ENCODE measurements at places on chromosomes 16 and 17.

DNA sequence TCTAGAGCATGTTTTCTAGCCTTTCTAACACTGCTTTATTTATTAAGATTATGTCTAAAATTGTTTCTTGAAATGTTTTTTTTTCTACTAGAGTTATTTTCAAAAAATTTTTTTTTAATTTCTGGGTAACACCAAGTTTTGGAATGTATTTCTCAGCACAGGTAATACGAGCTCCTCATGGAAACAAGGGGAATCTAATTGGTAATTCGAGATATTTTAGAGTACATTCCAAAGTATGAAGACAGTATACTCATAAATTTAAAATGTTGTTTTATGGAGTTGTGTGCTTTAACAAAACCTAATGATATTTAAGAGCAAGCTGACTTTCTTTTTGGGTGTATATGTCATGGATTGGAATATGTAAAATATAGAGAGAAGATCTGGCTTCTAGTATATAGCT is 42.4 kb downstream of the OMG start:
- no peak for DNase-seq

DNA sequence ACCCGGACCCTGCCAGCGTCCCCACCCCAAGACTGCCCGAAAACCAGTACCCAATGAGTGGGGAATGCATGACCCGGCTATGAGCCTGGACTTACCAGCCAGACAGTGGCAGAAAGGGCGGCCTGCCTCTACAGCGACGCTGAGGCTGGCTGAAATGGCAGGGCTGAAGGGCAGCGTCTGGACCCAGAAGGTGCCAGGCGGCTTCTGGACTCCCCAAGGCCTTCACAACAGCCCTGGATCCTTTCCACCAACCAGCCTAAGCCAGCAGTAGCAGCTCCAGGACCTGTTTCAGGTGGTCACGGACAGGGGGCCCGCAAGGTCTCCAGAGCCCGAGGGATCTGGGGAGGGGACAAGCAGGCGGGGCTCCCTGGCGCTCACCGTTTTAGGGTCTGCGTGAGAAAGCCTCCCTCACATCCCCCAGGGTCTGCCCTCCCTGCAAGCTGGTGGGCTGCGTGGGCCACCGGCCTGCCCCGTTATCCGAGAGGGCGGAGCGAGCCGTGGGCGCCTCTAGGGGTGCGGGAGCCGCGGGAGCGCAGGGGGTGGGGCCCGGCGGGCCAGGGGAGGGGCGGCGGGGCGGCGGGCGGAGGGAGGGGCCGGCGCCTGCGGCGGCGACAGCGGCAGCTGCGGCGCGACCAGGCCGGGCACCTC is at the start of gene RIPOR1:
Gene RIPOR1 (plus strand): TSS at position 608 of the 648 bp plus-strand sequence. CDS start 9,618 bp downstream, outside the sequence.
- DNase-seq, result peak; percentile 70

DNA sequence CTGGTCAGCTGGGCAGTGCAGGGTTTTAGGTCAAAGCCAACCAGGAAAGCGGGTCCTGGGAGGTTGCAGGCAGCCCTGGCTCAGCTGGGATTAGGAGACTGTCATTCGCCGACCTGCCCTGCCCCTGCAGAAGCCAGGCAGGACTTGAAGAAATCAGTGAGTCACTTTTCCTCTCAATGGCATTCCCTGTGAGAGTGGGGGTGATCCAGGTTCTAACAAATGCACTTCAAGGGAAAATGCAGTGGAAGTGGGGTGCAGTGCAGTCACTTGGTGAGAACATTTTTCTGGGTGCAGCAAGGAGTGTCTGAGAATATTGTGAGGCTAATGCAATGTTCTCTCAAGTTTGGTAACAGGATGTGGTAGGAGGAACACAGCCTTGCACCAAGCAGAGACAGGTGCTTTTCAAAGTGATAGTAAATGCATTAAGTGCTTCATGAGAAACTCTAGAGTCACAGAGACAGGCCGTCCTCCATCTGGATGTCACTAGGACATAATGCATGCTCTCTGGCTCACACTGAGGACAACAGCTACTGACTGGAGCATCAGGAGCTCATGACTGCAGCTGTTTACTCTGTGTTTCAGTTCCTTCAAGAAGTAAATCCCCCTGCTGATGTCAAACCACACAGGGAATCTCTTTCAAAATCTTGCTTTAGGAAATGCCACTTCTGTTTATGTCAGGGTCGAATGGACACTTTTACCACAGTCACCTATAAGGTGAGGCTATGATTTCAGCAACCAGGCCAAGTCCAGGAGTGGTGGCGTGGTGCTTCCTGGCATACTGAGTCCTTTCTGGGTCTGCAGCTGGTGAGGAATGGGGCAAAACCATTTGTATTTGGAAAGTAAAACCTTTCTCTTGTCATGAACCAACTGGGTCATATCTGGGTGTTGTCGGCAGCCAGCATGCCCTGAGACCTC is 16.7 kb downstream of the CDK5R1 start:
- DNase-seq, result peak; percentile 57

- DNase-seq, result peak; percentile 60
These were observed 57.7 kb upstream of the RBFOX3 start for GRCh38 chr17:79668344-79669250.

GRCh38 chr16:28217326-28217725 is 5.6 kb upstream of the XPO6 start:
- no peak for DNase-seq

- DNase-seq, result peak; percentile 96
These were observed at the start of gene CDC42EP4 for GRCh38 chr17:73311781-73312641. CDC42EP4 (minus strand) TSS chr17:73312001; CDS start chr17:73286500, 25,501 bp downstream.

- DNase-seq, result no peak
These were observed 470.6 kb downstream of the TOX3 start for GRCh38 chr16:52076332-52076731.

- no peak for DNase-seq
These were observed 46.5 kb upstream of the GINS3 start for GRCh38 chr16:58345574-58346354.

DNA sequence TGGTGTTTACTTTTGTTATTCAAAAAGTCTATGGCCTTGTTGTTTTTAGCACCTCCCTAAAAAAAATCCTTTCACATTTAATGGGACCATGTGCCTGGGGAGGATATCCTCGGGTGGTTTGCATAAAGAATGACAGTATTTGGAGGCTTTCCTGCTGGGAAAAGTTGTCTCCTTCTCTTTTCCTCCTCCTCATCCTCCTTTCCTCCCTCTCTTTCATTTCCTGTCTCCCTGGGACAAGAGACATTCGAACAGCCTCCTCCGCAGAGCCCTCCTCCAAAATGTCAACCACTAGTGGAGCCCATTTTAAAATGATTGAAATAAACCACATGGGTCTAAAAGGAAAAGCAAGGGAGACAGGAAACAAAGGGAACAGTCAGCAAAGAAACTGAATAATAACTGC is 67.4 kb downstream of the MYH13 start:
- no peak for DNase-seq

DNA sequence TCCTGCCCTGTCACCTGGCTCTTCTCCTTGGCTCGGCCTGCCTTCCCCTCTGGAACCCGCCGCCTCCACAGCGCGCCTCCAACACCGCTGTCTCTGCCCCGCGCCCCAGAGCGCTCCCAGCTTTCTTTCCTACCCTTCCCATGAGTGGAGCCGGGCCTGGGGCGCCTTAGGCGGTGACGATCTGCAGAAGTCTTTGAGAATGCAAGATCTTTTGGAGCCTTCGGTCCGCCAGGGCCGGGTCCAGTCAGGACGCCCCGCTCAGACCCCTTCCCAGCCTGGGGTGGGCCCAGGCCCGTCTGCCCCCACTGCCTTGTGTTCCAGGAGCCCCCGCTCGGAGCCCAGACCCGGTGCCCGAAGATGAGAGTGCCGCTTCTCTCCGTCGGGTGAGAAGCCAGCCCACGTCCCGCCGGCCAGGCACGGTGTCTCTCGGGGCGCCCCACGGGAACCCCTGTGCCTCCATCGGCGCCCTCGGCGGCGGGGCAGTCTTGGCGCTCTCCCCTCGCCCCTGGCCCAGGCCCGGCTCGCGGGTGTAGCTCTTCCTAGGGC is 40.0 kb downstream of the MRM1 start:
- DNase-seq, result no peak

DNA sequence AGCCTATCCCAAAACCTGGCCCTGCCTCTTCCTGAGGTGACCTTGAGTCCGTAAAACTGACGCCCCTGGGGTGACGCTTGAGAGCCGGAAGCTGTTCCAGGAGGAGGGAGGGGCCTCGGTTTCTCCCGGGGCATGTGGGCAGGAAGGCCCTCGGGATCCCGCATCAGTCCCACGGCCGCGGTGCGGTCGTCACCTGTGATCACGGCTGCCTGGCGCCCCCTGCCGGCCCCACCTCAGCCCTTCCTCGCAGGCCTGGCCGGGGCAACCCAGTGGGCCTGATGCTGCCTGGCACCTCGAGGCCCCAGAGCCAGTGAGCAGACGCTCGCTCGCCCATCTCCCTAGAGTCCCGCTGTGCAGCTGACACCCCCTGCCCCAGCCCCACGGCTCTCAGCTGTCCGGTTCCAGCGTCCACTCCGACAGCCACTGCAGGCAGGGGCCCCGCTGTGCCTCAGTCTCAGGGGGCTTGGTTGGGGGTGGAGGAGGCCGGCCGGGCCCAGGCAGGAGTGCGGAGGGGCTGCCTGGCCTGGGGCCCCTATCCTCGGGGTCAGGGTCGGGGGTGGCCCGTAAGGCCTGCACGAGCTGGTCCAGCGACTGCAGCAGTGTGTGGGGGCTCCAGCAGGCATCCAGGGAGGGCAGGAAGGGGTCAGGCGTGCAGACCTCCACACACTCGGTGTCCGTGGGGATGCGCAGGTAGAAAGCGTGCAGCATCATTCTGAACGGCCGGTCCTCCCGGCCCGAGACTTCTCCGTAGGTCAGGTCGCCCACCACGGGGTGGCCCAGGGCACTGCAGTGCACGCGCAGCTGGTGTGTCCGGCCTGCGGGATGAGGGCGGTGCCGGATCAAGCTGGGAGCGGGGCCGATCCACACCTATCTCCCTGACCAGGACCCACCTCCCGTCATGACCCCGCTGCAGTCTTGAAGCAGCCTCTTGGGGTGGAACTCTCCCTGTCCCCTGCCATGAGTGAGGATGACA is 2.3 kb downstream of the RPUSD1 start:
- peak; percentile 72 for DNase-seq

DNA sequence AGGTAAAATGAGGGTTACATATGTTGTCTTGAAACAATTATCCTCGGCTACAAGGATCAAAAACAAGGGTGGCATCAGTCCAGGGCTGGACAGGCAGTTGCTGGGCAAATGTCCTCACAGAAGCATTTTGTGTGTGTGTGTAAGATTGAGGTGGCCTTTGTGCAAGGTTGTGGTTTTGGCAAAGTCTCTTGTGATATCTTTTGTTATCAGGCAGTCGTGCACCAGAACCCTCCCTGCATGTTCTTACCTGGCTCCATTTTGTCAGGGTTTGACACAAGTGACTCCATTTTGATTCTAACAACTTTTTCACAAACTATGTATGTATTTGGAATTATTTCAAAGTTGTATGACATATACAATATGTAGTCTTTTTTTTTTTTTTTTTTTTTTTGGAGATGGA is 20.0 kb downstream of the CHAD start:
- DNase-seq, result no peak

- DNase-seq, result no peak
These were observed 57.6 kb upstream of the B4GALNT2 start for GRCh38 chr17:49074851-49075540.

DNA sequence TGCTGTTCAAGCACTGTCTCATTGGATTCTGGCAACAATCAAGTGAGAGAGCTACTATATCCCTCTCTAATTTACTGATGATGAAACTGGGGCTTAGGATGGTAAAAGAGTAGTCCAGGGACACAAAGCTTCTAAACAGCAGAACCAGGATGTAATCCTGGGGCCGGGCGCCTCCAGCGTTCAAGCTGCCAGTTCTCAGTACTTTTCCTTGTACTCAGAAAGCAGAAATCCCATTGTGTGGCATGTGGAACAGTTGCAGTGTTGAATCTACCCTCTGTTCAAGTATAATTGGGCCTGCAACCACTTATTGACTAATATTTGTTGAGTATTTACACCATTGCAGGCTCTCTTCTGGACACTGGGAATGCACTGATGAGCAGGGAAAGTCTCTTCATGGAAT is 14.5 kb upstream of the CDH13 start:
- no peak for DNase-seq

GRCh38 chr16:87691686-87692079 is 74.1 kb downstream of the KLHDC4 start:
- DNase-seq, result no peak

DNA sequence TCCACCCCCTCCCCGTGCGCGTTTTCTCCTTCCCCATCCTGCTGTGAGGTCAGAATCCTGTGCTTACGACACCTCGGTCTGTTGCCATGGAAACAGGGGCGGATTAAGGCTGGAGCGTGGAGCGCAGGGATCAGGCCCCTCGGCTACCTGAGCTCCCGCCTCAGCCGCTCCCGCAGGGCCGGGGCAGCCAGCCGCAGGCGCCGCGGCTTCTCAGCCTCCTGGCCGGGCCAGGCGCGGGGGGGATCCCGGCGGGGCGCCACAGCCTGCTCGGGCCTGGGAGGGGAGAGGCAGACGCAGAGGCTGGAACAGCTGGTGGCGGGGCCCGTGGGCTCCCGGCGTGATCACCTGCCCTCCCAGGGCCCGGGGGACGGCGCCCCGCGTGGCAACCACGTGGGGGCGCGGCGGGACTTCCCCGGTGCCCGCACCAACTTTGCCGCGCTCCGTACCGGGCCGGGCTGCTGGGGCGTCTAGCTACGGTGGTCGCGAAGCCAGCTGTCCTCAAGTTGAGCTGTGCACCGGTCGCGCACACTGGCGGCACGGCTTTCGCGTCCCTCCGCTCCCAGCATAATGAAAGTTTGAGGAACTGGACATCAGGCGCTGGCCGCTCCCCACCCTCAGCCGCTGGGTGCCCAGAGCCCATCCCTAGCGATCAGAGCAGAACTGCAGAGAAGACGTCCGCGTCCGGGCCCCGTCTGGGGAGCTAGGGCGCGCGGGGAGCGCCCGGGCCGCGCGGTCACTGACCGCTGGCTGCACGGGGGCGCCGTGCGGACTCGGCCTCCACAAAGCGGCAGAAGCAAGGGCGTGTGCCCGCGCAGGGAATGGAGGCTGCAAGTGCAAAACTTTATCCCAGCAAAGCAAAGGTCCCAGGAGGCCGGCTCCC is 1.2 kb downstream of the RTN4RL1 start:
- peak; percentile 94 for DNase-seq

GRCh38 chr16:84479716-84480450 is 24.6 kb downstream of the MEAK7 start:
- DNase-seq, result no peak

DNA sequence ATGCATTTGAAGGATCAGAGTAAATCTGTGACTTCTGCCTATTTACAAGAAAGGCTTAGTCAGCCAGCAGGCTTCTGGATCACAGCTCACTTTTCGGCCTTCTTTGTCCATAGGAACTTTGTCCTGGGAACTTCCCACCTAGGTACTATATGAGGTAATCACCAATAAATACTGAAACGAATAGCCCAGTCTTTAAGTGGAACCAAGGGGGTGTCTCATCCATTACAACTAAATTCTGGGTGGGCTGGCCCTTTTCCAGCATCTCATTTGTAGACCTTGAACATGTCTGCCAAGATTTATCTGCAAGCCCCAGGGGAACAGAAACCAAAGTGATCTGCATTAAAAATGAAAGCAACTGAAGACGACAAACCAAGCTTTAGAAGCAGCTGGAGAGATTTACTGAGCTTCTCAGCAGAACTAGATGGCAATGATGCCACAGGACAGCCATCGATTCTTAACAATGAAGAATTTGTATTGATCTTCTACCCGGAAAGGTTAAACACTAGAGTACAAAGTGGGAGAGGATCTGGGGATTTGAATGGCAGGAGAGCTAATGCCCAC is 55.5 kb downstream of the SNX11 start:
- DNase-seq, result no peak
